ENCODE measurements at places on chromosomes 5 and 9.
A peak's percentile ranks its signal among the peaks of the same experiment; 100 is the strongest.

DNA sequence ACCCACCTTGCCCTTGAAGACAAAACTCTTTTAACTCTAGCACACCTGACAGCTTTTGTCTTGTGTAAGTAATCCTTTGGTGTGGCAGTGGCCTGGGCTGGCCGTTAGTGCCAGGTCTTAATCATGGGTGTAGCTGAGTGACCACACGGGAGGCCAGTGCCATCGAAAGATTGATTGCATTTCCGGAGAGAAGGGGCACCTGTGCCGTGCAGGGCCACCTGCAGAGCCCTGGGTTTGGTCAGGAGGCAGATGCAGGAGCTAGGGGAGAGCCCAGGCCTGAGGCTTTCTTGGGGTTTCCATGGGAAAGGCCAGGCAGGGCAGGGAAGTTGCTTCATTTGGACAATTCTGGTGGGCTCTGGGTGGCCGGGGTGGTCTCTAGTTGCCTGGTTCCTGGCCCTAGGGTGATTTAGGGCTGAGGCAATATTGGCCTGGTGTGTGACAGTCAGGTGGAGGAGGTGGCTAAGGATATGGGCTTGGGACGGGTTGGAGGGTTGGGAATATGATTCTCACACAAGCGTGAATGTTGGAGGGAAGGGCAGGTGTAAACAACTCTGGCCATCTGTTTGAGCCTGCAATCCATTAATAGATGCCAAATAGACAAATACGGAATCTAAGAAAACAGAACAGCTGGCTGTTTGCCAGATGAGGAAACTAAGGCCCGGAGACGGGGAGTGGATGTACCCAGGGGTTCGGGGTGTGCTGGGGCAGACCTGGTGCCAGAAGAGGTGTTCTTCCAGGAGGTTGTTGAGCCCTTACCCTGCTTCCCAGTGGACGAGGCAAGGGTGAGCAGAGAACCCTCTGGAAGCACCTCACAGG lies 4.6 kb downstream of the DBH start:
- no peak for DNase-seq

- no peak for DNase-seq
These were observed 321.0 kb downstream of the AGTPBP1 start for GRCh38 chr9:85420750-85421149.

- no peak for DNase-seq
These were observed 467 bp downstream of the C9orf78 start for GRCh38 chr9:129834489-129835127.

DNA sequence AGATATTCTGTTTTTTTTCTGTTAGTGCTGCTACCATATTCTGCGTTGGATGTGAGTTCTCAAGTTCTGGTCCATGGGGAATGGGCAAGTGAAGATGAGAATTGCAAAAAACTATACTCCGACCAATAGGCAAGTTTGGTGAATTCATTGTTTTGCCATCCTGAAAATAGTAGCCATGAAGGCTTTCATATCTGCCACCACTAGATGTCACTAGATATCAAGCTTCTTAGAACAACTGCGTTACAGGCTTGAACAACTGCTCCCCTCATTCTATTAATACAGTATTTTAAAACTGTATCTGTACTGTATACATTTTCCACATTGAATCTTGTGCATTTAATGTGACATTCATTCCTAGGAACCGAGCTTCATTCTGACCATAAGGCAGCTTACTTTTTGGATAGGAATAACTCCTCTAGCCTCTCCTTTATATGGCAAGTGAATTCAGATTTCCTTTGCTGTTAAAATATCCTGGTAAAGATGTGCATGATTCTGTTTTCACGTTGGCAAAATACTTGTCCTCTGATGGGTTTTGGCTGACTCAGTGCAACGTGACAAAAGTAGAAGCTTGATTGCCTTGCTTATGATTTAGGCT lies 163.6 kb downstream of the SREK1 start:
- DNase-seq: no peak

DNA sequence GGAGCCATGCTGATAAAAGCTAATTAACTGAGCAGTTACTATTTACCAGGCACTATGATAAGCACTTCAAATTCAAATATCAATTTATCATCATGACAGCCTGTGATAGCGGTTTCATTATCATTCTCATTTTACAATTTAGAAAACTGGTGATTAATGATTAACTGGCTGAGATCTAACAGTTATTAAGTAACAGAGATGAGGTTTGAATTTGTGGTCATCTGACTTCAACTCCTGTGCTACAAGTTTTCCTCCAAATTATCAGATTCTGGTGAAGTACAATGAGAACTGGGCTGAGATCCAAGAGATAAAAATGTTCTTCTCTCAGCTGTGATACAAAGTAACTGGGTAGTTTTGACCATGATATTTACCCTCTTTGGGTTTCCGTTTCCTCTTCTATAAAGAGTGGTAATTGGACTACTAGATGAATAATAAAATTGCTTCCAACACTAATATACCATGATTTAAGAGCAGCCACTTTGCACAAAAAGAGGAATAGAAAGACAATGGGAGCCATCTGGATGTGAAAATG lies 74.5 kb upstream of the CCNG1 start:
- no peak for DNase-seq

GRCh38 chr5:120239086-120239485 lies 225.0 kb upstream of the PRR16 start:
- no peak for DNase-seq

DNA sequence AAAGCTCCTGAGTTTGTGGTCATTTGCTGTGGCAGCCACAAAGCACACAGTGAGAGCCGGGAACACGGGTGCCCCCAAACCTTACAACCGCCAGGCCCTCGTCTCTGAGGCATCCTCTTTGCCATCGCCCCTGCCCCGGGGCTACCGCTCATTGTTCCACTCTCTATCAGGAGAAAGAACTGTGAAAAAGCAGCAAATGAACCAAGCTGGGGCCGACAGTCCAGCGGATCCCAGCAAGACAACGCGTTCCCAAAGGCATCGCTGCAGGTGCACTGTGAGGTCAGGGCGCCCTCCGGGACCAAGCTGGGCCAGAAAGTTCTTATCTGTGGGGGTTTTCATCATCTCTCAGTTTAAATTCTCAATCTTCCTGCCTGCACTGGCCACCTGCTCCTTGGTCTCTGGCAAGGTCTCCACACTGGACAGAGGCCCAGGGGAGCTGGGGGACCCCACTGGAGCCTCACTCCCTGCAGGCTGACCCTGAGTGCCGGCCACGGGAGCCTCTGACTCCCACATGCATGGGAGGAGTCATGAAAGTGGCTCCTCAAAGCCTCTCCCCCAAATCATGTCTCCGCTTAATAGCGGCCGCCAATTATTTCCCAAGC lies 32.1 kb downstream of the VAV2 start:
- DNase-seq: no peak

- DNase-seq: no peak
These were observed 301.1 kb downstream of the FAM170A start for GRCh38 chr5:119930490-119930889.

DNA sequence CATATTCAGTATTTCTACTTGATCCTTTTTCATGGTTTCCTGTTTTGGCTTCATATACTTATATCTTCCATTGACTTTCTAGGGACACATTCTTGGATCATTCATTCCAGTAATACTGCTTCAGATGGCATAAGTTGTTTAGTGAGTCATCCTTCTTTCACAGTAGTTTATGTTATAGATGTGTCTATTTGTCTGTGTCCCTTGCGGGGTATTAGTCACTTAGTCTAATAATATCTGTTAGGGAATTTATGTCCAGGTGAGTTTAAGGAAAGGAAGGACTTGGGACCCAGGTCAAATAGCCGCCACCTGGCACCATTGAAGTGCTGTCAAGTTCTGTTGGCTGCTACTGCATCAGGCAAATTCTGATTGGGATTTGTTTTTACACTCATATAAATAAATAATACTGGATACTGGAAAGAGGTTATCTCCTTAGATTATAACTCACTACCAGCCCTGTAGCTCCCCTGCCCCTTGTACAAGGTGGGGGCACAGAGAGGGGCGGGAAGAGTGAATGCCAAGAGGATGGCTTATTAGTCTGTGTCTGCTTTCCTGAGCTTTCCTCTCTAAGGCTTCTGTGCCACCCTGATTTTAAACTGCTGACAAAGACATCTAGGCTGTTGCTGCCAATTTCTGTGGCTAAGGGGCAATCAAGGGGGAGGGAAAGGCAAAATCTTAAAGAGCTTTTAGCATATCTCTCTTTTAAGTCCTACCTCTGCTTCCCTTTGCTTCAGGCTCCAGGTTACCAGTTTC lies 64.9 kb downstream of the CDC42SE2 start:
- no peak for DNase-seq

DNA sequence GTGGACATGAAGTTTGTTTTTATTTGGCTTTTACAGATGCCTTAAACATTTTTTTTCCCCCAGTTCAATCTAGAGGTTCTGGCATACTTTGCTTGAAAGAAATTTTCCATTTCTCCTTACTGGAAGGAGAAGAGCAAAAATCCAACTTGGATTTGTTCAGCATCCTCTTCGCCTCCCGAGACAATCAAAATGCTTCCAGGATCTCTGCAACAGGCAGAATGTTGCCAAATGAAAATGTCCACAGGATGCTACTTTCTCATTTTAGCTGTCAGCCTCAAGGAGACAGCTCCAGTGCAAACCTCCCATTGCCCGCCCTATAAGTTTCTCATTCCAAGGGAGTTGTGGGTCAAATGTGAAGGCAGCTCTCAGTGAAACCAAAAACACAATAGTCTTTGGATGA lies 1972.1 kb downstream of the MAT2B start:
- DNase-seq: no peak

- DNase-seq: peak; percentile 38
These were observed 32.6 kb upstream of the TTLL11 start for GRCh38 chr9:122125509-122126330.

DNA sequence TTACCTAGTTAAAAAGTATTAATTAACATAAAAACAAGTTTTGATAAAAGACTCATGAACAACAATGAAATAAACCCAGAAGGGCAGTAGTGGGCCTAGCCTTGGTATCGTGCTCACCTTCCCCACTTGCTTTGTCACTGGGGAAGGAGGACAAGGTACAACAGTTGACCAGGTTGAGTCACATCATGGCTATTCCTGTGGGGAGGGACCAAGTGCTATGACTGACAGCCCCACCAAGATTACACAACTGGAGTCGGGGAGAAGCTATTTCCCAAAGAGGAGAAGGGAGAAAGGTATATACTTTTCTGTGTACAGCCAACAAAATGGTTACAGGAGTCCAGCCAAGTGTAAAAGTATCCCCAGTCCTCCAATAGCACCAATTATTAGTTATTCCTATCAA lies 251.3 kb upstream of the RFX3 start:
- no peak for DNase-seq
